Stimulated activated CD4-positive, alpha-beta T cell treated with anti-CD3 and anti-CD28 coated beads, Interleukin-15, amount 100 ng/mL, for 1 hour (primary cell): ENCODE measurements at places on chromosomes 16 and 17.

DNA sequence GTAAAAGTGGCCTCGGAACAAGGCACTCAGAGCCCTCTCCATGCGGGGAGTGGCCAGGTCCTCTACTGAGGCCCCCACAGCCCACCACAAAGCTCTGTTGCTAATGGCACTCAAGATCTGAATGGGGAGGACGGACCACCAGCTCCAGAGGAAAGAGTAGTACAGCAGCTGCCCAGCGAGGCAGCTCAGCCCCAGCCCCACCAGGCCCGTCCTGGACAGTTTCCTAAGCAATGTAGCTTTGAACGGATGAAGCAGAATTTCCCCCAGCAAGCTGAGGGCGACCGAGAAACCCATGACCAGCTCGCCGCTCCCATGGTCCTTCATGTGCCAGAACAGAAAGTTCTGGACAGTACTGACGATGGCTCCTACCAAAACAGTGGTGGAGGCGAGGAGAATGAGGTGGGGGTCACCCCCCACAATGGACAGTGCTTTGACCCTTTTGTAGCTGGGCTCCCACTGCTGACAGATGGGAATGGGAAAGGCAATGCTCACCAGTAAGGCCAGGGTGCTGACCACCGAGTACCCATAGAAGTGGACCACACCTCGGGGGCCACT, 1.5 kb downstream of the MFSD6L start:
- DNase-seq: no peak

DNA sequence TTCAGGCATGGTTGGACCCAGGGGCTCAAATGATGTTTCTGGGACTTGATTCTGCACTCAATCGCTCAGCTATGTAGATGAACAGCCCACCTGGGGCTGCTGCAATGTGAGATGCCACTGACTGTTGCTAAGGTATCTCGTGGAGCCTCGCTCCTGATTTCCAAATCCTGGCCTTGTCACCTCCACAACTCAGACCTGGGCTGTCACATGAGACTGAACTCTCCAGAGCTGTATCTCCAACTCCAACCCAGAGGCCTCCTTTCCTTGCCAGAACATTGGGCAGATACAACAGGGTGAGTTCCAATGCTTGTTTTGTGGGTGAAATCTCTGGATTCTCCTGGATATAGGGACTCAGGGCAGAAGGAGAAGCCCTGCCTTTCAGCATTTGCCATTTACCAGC, 79.5 kb downstream of the GNAO1 start:
- DNase-seq: no peak

DNA sequence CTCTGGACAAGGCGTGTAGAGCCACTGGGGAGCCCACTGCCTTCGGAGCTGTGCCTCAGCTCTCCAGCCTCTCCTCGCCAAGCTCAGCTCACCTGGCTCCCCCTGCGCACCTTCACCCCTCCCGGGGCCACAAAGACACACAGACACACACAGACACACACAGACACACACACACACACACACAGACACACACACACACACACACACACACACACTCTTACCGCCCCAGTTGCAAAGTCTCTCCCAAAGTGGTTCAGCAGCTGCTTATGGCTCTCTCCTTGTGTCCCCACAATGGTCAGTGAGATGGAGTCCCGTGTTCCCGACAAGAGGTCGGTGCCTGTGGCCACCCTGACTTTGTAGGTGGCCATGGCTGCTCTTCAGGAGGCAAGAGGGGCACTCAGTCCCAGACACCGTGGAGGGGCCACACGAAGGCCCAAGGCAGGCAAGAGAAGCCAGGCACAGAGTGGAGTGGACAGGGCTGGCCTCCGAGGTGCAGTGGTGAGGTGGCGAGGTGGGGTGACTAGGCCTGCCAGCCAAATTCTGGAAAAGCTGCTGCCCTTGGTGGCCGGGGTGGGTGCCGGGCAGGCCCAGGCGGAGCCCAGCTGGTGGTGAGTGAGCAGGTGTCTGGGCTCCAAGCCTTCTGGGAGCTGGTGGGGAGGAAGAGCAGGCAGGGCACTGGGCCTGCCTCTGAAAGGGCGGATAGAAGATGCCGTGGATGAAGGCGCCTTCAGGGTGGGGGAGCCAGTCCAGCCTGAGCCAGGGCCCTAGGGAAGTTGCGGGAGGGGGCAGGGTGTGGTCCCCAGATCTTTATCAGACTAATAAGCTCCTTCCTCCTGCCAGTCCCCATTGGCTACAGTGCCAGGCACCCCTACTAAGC, at the start of gene ALOX12B:
Gene ALOX12B (minus strand): TSS at position 642 of the 877 bp plus-strand sequence. CDS start 274 bp downstream, at position 368.
- no peak for DNase-seq

DNA sequence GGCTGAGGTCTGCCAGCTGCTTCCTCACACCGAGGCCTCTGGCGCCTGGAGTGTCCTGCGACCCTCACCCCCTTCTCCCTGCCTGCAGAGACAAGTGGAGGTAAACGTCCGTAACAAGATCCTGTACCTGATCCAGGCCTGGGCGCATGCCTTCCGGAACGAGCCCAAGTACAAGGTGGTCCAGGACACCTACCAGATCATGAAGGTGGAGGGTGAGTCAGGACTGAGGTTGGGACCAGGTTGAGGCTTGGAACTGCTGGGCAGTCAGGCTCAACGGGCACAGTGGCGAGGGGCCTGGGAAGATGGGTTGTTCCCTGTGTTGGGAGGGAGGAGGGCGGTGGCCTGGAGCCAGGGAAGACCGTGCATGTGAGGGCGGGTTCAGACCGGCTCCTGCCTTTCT, 4.8 kb downstream of the HGS start:
- no peak for DNase-seq

DNA sequence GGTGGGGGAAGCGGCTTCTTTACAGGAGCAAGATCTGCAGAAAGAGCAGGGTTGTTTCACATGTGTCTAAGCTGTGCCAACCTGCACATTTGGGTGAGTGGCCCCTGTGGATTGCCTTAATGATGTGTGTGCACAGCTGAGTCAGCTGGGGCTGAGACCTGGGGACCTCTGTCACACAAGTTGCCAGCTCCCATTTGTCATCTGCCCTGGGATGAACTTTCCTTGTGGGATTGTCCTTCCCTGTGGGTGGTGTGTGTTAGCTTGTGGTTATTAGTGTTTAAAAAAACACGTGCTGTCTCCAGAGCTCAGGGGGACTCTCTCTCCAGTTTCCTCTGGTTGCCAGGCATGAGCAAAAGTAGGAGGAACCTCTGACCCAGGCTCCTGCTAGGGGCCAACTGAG, 400.5 kb upstream of the CCL2 start:
- DNase-seq: no peak

GRCh38 chr17:47720754-47721533, 12.1 kb upstream of the TBX21 start:
- DNase-seq: peak; percentile 90

GRCh38 chr17:27529230-27529796, 73.1 kb downstream of the KSR1 start:
- DNase-seq: no peak
